Amniotic stem cell (primary cell): ENCODE measurements at places on chromosomes 1 and 21.
A peak's percentile ranks its signal among the peaks of the same experiment; 100 is the strongest.

GRCh38 chr21:25717491-25718147 lies 17.1 kb downstream of the ATP5PF start:
- no peak for DNase-seq

DNA sequence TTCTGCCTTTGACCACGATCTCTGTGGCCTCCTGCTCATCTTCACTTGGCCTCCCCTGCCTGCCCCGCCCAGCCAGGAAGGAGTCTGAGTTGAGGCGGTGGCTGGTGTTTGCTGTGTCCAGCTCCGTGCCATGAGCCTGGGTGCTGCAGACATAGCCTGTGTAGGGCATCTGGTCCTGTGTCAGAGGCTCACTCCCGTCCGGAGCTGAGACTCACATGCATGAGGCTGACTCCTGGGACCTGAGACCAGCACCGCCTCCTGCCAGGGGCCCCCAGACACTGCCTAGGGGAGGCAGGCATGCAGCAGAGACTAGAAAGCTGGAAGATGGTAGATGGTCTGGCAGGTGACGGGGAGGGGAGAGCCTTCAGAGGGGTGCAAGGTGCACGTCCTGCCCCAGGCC lies 52.2 kb upstream of the TTC34 start:
- no peak for DNase-seq

DNA sequence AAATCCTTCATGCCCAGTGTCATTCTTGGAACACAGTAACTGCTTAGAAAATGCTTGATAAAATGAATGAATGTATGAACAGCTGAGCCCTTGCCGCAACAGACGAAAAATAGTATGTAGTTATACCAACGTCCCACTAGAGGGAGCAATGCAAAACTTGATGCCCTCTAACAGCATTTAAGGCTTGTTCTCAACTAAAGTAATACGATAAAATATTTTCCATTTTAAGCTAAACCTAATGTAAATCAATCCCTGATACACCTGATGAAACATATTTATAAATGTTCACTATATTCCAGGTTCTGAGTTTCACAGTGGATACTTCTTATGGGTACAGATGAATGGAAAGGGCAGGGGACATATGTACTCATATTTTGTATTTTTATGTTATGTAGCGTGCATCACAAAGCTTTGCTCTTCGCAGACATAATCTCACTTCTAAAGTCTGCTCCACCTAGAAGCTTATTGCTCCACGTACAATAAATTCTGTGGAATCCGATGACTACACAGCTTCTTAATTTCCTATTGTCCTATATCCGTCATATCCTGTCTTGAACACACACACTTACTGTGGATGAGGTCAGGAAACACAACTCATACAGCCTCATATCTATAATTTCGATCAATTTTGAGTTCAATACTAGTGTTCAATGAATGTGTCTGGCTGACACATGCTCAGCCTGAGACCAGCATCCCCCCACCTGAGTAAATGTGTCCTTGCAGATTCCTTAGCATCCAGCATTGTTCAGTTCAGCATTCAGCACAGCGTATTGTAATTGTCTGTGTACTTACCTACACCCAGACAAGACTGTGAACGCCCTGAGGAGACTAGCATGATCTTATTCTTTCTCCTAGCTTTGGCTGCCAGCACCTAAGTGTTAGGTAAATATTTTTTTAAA lies 4.4 kb upstream of the UTP25 start:
- peak; percentile 43 for DNase-seq

DNA sequence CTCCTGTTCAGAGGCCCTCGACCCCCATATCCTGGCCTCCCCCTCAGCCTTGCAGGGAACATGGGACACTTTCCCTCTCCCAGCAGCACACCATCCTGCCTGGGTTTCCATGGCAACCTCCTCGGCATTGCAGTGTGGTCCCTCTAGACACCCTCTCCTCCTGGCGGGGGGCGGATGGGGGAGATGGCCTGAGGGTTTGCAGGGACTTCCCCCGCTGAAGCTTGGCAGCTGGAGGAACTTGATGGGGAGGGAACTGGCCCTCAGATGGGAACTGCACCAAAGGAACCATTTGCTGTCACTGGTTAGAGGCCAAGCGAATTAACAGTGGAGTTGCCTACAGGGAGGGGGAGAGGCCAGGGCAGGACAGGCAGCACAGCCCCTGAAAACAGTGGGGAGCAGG lies 28.7 kb downstream of the RIMS3 start:
- DNase-seq: no peak

DNA sequence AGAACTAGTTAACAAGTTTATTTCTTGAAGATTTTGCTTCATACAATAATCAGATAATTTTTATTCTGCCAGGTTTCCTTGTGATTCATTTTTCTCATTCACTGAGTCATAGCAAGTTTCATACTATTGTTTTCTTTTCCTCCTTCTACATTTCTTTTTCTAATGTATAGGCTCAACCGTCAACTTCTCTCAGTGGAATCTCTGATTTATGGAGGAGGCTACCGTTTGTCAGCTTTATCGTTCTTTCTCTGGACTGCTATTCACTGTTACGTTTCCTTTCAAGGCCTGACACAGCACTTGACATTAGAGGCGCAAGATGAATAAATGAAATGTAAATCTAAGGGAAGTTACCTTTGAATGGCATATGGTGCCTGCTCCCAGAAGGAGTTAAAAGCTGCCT lies 284.3 kb upstream of the NR5A2 start:
- no peak for DNase-seq

GRCh38 chr1:40414331-40414730 lies 35.9 kb upstream of the ZFP69B start:
- no peak for DNase-seq

GRCh38 chr1:171521567-171521966 lies 36.2 kb downstream of the PRRC2C start:
- no peak for DNase-seq

DNA sequence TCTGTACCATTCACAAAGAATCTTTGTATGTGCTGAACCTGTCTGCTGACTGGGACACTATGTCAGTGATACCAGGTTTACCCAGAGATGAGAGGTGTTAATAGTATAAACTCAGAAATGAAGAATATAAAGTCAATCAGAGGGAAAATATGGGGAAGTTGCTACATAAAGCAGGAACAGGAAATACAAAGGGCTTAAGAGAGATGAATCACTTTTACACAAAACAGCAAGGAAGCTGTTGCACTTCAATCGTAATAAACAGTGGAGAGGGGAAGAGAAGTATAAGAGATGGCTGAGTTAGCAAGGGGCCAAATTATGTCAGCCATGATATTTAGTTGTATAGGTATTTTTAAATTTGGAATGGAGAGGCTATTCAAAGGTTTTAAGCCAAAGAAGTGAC lies 890.2 kb upstream of the NCAM2 start:
- no peak for DNase-seq
